ENCODE measurements at places on chromosomes 6 and 20. TPM values are rescaled to one million over a fixed set of nuclear protein-coding genes. Genes with fewer than 3 reads are reported as not detected.

Gene KCNG1
- total RNA-seq, result not detected

Gene SLC35D3
- total RNA-seq, result not detected

Gene COX4I2
- not detected for total RNA-seq

Gene AIF1
- total RNA-seq, result not detected

Gene FLRT3
- 0.06 TPM for total RNA-seq

Gene PREX1
- 102 TPM for total RNA-seq
